ENCODE measurements at places on chromosomes 13 and 19.

GRCh38 chr13:45367358-45367757 lies 26.4 kb upstream of the TPT1 start:
- peak; percentile 94 for DNase-seq

DNA sequence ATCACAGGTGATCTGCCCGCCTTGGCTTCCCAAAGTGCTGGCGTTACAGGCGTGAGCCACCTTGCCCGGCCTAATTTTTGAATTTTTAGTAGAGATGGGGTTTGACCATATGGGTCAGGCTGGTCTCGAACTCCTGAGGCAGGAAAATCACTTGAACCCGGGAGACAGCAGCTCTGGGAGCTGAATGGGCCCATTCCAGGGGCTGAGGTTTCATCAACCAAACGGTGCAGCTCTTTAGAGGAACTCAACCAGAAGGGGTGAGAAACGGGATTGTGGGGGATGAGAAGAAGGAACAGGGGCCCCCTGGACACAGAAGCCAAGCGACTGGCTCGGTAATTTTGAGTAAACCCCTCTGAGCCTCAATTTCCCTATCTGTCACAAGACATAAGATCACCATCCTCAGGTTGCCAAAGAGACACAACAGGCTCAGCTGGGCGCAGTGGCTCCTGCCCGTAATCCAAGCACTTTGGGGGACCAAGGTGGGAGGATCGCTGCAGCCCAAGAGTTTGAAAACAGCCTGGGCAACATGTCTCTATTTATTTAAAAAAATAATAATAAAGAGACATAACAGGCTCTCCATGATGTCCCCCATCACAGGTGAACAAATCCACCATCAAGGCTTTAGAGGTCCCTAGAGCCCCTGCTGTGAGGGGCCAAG lies 562 bp downstream of the IQCN start:
- DNase-seq: no peak

GRCh38 chr13:106996867-106997618 lies 429.1 kb upstream of the ARGLU1 start:
- peak; percentile 34 for DNase-seq

GRCh38 chr13:99894105-99894839 lies 77.3 kb downstream of the ZIC5 start:
- DNase-seq: no peak

- DNase-seq: peak; percentile 97
Measured at GRCh38 chr13:106156468-106156867, 379.0 kb downstream of the EFNB2 start.

GRCh38 chr19:307111-307531 lies 15.9 kb upstream of the PLPP2 start:
- no peak for DNase-seq

DNA sequence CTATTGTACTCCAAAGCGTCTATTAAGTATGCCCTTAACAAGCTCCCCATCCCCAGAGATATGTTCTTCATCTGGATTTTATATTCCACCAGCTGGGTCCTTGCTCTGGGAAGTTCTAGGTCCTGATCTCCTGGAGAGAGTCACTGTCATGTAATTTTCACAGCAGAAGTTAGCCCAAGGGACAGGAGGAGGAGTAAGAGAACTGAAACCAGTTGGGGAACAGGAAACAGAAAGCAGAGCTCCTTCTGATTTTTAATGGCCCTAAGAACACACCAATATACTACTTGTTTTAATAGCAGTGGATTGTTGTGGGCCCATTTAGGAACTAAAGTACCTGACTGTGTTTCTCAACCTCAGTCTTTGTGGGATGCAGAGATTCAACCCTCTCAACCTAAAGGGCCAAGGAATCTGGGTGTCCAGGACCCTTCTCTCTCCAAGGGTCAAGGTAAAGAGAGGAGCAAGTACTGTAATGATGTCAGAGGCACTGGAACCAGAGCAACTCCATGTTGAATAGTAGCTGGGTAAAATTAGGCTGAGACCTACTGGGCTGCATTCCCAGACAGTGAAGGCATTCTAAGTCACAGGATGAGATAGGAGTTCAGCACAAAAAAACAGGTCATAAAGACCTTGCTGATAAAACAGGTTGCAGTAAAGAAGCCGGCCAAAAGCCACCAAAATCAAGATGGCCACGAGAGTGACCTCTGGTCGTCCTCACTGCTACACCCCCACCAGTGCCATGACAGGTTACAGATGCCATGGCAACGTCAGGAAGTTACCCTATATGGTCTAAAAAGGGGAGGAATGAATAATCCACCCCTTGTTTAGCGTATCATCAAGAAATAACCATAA lies 8.1 kb upstream of the FPR3 start:
- DNase-seq: no peak

DNA sequence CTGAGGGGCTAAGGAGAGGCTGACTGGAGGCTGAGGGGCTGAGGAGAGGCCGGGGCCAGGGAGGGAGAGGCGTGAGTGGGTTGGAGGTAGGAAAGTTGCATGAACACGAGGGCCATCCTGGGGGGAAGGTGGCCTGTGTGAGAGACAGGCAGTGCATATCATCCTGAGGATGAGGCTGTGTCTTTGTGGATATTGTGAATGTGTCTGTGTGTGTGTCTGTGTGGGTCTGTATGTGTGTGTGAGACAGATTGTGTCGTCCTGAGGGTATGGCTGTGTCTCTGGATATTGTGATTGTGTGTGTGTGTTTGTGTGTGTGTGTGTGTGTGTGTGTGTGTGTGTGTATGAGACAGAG lies 422 bp downstream of the ZNF71 start:
- peak; percentile 19 for DNase-seq

DNA sequence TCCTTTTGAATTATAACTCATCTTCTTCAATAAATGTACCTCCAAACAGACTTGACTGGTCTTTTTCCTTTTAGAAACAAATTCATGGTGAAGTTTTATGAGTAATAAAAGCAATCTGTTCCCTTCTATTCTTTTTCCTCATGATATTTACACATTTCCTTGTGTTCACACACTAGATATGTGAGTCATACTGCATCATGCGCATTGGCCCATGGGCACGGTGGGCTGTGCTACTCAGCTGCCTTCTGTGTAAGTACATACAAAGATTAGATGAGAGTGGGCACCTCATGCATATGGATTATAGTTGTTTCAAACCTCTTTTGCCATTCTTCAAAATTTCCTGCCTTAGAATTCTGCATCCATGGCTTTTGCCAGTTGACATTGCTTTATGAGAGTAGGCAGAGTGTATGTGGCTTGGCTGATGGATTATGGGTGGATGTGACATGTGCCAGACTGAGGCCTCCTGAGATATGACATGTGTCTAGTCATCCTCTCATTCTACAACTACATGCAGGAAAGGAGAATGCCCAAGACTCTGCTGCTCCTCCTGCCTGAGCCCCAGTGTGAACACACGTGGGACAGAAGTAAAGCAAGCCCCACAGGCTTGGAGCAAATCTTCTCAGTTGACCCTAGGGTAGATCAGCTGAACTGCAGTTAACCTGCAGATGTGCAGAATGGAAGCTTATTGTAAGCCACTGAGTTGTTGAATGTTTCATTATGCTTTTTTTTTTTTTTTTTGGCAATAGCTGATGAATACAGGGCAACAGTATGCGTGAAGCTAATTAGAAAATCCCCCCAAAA lies 109.9 kb downstream of the RBM26 start:
- no peak for DNase-seq

DNA sequence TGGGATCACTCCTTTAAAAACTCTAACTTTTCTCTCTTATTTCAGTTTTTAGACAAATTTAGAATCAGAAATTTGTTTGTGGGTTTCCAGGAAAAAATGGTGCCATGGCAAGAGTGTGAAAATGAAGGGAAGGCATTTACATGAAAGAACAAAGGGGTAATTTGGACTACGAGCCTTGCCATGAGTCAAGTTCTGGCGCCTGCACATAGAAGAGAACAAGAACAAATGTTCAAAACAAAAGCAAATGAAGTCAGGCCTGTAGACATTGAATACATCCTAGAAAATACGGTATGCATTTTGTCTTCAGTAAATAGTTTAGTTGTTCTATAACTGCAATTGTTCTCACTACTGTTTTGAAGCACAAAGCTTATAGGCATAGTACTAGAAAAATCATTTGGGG lies 1390.5 kb downstream of the EFNB2 start:
- no peak for DNase-seq

DNA sequence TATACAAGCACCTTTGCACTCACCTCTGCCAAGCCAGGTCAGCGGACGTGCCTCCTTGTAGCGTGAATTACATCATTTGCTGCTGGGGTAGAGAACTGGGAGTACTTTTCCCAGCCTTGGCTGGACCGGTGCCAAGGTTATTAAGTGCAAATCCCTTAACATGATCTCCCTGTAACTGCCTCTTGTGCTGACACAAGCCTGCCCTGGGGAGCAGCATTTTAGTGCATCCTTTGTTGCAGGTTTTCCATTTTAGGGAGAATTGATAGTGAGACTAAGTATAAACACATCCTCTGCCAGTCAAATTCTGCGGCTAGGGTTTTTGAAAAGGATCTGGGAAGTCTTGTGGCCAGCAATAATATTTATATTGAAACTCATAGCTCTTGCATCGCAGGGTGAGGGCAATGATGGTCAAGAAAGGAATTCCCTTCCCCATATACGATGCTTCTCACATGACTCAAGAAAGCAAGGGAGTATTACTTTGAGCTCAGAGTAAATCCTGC lies 32.7 kb upstream of the DCLK1 start:
- DNase-seq: peak; percentile 97

GRCh38 chr19:2207991-2208860 lies 27.9 kb downstream of the PLEKHJ1 start:
- peak; percentile 49 for DNase-seq

DNA sequence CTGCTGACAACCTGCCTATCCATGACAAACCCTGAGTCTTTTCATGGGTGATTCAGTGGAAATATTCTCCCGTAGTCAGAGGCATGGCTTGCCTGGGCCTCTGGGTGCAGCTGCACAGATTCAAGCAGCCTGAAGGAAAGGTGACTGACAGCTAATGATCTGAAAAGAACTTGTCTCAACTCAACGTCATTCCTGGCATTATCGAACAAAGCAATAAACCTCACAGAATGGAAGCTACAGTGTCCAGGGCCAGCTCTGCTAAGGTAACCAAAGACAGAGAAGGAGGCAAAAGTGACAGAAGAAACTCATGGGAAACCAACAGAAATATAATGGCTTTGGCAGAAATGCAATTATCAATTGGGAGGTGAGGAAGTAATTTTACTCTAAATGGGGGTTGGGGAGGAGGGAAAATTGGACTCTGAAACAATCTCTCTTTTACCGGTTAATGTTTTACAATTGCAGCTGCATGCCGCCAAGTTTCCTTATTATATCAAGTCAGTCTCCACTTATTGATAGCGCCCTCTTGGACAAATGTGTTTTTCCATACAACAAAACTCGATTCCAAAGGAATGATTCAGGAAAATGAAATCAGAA lies 12.9 kb downstream of the STARD13 start:
- peak; percentile 39 for DNase-seq

DNA sequence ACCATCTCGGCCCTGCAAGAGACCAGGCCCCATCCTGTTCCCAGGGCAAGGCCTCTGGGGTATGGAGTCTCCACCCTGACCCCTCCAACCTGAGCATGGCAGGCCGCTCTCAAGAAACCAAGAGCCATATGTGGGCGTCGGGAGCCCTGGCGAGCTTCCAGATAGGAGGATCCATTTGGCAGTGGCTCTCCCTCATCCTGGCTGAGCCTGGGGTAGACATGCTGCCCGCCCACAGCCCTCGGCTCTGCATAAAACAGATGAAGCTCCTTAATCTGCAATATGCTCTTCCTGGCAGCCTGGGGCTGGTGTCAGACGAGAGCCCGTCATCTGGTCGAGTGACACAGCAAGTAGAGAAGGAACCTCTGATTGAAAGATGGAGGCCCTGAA lies 6.1 kb downstream of the ATP13A1 start:
- no peak for DNase-seq

- no peak for DNase-seq
Measured at GRCh38 chr13:33011828-33012470, 4.3 kb upstream of the KL start.

- no peak for DNase-seq
Measured at GRCh38 chr19:5491565-5491964, 36.3 kb downstream of the ZNRF4 start.

- no peak for DNase-seq
Measured at GRCh38 chr19:17219286-17219685, 4.1 kb downstream of the USE1 start.

- DNase-seq: no peak
Measured at GRCh38 chr19:13652810-13653590, 111.3 kb upstream of the MRI1 start.

DNA sequence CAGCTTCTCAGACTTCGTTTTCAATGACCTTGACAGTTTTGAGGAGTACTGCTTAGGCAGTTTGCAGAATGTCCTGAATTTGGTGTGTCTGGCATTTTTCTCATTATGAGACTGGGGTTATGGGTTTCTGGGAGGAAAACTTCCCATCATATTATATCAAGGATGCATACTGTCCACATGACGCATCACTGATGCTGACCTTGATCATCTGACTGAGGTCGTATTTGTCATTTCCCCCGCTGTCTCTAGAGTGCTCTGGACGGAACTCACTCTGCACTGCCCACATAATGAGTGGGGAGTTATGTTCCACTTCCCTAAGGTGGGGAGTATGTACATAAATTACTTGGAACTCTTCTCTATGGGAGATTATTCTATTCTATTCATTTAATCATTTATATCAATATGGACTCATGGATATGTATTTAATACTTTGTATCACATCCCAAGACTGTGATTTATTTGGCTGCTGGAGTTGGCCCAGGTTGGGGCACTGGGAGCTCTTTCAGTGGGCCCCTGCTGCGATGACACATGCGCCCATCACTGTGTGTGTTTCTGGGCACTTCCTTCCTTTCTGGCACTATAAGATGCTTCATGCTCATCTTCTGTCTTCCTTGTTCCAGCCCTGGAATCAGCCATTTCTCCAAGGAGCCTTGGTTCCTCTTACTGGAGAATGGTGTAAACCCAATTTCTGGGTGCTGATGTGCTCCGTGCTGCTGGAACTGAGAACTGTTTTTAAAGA lies 138.6 kb downstream of the MIPEP start:
- peak; percentile 58 for DNase-seq

- no peak for DNase-seq
Measured at GRCh38 chr13:57837801-57838200, 206.3 kb downstream of the PCDH17 start.

DNA sequence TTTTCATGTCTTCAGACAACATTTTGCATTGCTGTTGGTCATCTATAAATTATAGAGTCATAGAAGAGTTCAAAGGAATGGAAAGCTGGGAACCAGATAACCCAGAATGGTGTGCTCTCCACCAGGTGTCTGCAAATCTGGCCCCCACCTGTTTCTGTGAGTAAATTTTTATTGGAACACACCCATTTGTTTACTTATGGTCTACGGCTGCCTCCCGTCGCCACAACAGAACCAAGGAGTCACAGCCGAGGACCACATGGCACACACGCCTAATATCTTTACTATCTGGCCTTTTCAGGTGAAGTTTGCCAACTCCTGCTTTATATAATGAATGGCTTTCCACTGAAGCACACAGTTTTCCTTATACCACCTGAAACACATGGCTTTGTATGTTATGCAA lies 58.2 kb downstream of the EFNB2 start:
- no peak for DNase-seq
